ENCODE measurements at places on chromosomes 7 and 10.

- DNase-seq = no peak
These were observed 199.7 kb downstream of the MLLT10 start for GRCh38 chr10:21733710-21734109.

- peak; percentile 74 for DNase-seq
These were observed 106.9 kb upstream of the GPR26 start for GRCh38 chr10:123559066-123559822.

DNA sequence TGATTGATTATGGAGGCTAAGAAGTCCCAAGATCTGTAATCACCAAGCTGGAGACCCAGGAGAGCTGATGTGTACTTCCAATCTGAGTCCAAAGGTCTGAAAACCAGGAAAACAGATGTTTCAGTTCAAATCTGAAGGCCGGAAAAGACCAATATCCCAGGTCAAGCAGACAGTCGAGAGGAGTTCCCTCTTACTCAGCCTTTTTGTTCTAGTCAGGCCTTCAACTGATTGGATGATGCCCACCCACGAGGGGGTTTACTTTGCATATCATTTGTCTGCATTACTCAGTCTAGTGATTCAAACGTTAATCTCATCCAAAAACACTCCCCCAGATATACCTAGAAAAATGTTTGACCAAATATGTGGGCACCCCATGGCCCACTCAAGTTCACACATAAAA is 7.4 kb upstream of the ARID5B start:
- no peak for DNase-seq

DNA sequence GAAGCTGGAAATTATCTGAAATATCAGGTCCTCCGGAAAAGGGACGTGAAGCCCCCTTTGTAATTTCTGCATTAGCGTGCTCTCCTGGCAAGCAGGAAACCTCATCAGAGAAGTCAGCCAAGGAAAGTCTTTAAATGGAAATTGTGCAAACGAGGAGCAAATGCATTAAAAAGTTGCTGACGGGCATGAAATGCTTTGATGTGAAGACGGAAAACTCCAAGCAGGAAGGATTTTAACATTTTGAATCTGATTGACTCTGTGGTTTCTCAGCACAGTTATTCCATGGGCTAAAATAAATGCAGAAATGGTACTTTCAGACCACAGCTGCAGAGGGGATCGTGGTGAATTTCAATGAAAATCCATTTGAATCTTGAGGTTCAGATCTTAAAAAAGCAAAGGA is 167.8 kb downstream of the AHR start:
- DNase-seq = no peak

- DNase-seq = no peak
These were observed 395.7 kb downstream of the THSD7A start for GRCh38 chr7:11436316-11436715.

DNA sequence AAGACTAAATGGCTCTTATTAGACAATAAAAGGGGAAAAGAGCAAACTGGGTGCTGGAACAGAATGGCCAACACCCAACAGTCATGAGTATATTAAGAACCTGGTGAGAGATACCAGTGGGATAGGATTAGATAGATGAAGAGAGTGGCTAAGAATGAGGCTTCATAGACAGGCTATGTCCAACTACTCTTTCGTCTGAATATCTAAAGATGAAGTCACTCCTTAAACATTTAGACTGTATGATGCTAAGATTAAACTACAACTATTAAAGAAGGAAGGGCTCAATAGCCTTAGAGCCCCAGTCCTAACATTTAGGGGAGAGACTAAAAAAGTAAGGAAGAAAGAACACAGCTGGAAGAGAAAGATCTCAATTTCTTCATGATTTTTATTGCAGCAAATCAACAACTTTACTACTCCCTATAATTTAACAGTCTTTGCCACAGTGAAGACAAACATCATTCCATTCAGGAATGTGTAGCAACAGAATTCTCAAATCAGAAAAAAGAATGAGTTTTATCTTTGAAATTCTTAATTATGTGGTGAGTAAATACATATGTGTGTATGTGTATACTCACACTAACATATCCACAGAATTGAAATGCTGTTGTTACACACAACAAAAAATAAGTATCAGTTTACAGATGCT is 45.6 kb downstream of the CACNA2D1 start:
- DNase-seq = no peak

- DNase-seq = no peak
These were observed 651.8 kb upstream of the LRRTM3 start for GRCh38 chr10:66273966-66274519.

- no peak for DNase-seq
These were observed 75.8 kb downstream of the C1GALT1 start for GRCh38 chr7:7257899-7258692.

GRCh38 chr10:70272925-70273316 is 10.9 kb downstream of the NPFFR1 start:
- DNase-seq = no peak

DNA sequence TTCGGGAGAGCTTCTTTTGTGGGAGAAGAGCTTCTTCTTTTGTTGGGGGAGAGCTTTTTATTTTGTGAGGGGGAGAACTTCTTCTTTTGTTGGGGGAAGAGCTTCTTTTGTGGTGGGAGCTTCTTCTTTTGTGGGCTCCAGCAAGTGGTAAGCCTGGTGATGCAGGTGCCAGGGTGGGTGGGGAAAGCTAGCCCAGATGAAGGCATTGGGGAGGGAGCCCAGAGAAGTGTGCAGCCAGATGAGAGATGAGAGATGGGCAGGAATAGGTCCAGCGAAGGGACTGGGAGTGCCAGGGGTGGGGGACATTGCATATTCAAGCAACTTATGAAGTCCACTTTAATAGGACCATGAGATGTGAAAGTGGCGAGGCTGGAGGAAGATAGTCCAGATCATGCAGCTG is 9.7 kb downstream of the ADRA2A start:
- no peak for DNase-seq

GRCh38 chr7:126715076-126715475 is 537.7 kb downstream of the GRM8 start:
- DNase-seq = no peak

DNA sequence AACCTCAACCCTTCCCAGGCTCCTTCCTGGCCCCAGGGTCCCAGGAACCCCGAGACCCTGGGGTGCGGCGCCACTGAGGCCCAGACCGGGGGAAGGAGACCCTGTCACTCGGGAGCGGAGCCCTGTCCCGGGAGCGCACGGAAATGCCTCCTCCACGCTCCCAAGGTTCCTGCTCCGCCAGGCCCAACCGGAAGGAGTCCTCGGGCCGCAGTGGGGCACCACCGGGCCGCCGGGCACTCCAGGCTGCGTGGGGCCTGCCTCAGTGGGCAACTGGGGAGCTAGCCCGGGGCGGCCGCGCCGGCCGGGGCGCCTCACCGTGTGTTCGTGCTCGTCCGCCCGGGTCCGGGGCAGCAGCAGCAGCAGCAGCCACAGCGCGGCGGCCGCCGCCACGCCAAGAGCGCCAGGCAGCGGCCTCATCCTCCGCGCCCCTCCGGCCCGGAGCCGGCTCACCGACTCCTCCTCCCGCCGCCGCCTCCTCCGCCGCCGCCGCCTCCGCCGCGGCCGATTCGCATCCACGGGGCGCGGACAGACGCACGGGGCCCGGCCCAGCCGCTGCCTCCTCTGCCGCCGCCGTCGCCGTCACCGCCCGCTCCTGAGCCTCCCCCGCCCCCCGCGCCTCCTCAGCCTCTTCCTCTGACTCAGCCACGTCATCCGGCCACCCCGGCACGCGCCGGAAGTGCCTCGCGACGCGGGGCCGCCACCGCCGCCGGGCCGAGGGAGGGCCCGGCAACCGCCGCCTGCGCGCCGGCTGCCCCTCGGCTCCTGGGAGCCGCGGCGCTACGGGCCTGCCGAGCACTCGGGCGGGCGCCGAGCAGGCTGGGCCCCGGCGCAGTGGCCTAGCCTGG is at the start of gene TM9SF3:
Gene TM9SF3, minus strand, starts transcription at position 594 of the 845 bp plus-strand sequence. Its CDS starts 177 bp downstream, at position 417.
- peak; percentile 94 for DNase-seq

- DNase-seq = no peak
These were observed 58.4 kb upstream of the ETV1 start for GRCh38 chr7:14047709-14048399.

- peak; percentile 54 for DNase-seq
These were observed 36.5 kb upstream of the AP5Z1 start for GRCh38 chr7:4738711-4739527.

GRCh38 chr7:34357068-34357467 is 300.9 kb upstream of the NPSR1 start:
- DNase-seq = no peak

DNA sequence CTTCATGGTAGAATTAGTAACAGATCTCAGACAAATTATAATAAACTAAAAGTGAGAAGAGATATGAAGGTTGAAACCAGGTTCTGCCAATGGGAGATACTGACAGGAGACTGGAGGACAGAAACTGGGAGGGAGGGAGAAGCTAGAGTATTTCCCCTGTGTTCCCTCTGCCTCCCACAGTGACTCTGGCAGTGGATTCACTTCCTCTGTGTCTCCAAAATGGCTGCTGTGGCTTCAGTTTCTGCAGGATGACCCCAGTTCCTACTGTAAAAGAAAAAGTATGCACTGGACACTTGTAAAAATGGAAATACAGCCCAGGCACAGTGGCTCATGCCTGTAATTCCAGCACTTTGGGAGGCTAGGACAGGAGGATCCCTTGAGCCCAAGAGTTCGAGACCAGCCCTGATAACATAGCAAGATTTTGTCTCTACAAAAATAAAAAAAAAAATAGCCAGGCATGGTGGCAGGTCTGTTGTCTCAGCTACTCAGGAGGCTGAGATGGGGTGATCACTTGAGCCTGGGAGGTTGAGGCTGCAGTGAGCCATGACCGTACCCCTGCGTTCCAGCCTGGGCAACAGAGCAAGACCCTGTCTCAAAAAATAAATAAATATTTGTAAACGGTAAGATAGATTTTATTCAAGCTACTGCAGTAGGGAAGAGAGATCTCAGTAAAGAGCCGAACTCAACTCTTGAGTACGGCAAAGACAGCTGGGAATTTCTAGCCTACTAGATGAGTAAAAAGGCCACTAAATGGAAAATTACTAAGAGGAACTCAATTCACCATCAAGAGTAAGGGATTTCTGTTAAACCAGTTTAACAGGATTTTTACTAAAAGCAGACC is 156.6 kb upstream of the TRIM24 start:
- DNase-seq = no peak

DNA sequence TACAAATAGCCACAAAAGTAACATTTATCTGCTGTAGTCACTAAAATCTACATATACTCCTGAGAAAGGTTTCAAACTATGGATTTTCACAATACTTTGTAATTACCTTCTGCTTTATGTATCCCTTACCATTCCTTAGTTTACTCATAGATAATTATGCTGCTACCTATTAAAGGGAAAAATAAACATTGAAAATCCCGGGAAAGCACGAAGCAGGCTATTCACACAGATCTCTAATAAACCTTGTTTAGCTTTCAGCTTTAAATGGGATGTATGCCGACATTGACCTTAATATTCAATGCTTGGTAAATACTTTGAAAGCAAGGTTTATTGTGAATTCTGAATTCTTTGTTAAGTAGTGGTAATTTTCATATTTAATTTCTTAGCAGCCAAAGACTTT is 58.5 kb upstream of the SMIM30 start:
- DNase-seq = no peak

GRCh38 chr10:125661431-125661940 is 21.5 kb downstream of the TEX36 start:
- DNase-seq = no peak

DNA sequence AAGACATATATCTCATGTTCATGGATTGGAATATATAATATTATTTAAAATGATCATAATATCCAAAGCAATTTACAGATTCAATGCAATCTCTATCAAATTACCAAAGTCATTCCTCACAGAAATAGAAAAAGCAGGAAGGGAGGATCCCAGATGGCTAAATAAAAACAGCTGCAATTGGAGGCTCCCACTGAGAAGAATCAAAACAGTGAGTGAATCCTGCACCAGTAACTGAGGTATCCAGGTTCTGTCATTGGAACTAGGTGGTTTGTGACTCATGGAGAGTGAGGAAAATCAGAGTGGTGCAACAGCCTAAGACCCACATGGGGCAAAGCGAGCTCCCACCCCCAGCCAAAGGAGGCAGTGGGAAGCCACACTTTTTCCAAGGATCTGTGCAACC is 128.4 kb downstream of the MTERF1 start:
- no peak for DNase-seq

GRCh38 chr7:2012981-2013380 is 219.8 kb downstream of the MAD1L1 start:
- no peak for DNase-seq

GRCh38 chr10:18473424-18474117 is 177.8 kb downstream of the NSUN6 start:
- DNase-seq = no peak

DNA sequence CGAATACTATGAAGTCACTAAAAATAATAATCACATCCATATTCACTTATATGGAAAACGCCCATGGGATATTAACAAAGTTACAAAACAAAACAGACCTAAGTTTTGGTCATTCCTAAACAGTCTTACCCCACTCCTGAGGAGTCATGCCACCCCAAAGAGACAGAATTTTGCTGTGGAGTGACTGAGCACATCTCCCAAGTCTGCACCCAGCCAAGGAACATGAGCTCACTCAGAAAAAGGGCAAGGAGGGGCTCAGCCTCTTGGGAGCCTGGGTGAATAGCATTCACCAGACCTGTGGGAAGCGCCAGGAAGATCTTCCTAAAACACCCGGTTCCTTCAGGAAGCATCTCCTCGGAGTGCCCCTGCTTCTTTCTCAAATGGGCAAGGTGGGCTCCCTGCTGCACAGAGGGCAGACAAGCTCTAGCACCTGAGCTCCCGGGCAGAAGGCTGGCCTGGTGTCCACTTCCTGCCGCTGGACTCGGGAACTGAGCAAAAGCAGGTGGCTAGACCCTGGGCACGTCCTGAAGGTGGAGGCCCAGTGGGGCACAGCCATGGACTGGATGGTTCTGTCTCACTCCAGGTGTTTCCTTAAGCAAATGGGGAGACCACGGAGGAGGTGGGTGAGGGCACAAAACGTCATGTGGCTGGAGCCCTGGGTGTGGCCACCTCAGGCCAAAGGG is 31.0 kb downstream of the TNS3 start:
- no peak for DNase-seq

DNA sequence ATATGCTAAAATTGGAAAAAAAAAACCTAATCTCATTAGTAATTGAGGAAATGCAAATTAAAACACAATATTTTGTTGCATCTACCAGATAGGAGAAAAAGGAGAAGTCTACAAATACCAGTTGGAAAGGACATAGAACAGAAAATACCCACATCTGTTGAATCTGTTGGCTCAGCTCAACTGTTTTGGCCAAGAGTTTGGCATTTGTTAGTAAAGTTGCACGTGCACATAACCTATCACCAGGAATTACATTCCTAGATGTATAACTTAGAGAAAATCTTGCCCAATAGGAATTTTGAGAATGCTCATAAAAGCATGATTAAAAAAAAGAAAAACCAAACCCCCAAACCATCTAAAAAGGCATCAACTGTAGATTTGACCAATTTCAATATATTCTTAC is 282.1 kb upstream of the BMPER start:
- DNase-seq = no peak
